ENCODE measurements at places on chromosomes 6 and 20.
A peak's percentile ranks its signal among the peaks of the same experiment; 100 is the strongest.

GRCh38 chr6:170283212-170284081 is 7.4 kb downstream of the DLL1 start:
- DNase-seq, result no peak

GRCh38 chr6:28200020-28200419 is 25.1 kb upstream of the ZSCAN9 start:
- no peak for DNase-seq

GRCh38 chr6:2890976-2891767 is 11.9 kb downstream of the SERPINB9 start:
- DNase-seq, result no peak

GRCh38 chr20:18016772-18017171 is 40.9 kb downstream of the OVOL2 start:
- no peak for DNase-seq

- DNase-seq, result no peak
Measured at GRCh38 chr6:13927203-13927602, 2.5 kb downstream of the RNF182 start.

DNA sequence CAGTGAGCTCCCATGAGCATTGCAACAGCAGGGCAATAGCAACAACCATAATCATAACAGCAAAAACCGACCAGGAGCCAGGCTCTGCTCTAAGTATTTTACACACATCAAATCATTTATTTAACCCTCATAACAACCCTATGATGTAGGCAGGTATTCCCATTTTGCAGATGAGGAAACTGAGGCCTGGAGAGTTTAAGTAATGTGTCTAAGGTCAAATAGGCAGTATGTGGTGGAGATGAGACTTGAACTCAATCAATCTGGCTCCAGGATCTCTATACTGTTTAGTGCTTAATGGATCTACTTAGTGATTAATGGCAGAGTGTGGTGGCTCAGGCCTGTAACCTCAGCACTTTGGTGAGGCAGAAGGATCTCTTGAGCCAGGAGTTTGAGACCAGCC is 3.4 kb downstream of the TMEM151B start:
- no peak for DNase-seq

- DNase-seq, result no peak
Measured at GRCh38 chr20:6388671-6389197, 265.9 kb upstream of the FERMT1 start.

- peak; percentile 66 for DNase-seq
Measured at GRCh38 chr20:21505810-21506530, 7.9 kb downstream of the NKX2-2 start.
